ENCODE measurements at places on chromosomes 1 and 21.
A peak's percentile ranks its signal among the peaks of the same experiment; 100 is the strongest.

DNA sequence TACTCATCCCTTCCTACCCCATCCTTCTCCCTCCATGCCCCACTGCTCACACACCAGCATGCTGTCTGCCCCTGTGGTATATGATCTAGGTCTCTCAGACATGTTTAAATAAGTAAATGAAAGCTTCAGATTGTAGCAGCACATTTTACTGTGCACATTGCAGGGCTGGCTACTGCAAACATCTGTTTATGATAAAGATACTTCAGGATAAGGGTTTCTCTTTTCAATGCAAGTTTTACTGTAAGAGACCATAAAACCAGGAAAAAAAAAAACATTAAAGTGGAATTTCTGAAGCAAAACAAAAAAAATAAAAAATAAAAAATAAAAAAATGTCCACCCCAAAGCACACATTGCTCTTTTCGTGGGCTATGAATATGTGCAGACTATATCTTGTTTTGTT, 184.4 kb downstream of the USH2A start:
- DNase-seq, result no peak

GRCh38 chr1:112974646-112975045, 18.6 kb upstream of the SLC16A1 start:
- DNase-seq, result no peak

DNA sequence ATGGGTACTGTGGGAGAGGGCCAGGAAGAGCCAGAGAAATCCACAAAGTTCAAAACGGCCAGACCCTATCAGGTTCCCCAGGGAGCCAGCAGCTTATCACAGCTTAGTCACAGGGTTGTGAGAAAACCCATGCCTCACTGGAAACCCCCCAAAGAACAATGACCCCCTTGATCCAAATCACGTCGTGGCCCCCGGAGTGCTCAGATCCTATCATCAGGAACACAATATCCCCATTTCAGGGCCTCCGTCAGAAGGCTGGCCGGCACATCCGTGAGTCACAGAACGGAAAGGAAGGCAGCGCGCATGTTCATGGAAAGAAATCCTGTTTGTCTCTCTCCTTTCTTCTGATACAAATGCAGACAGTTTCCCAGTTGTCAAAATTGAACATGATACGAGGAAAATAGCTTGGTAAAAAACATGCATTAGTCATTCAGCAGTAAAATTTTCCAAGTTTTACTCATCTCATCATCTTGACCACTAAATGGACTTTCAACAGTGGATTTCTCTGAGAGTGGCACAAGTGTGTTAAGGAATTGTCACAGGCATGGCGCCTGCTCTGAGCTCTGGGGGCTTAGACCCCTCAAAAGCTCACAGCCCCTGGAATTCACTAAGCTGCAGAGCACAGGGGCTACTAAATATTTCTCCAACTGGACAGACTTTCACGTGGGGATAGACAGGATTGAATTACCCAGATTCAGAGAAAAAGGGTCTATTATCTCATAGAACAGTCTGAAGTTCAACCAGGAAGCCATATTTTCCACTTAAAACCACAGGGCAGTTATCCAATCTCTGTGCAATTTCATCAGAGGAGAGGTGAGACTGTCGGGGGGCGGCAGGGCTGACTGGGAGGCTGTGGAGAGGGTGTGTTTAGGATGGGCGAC, 124.8 kb downstream of the RIPK4 start:
- DNase-seq, result peak; percentile 32

DNA sequence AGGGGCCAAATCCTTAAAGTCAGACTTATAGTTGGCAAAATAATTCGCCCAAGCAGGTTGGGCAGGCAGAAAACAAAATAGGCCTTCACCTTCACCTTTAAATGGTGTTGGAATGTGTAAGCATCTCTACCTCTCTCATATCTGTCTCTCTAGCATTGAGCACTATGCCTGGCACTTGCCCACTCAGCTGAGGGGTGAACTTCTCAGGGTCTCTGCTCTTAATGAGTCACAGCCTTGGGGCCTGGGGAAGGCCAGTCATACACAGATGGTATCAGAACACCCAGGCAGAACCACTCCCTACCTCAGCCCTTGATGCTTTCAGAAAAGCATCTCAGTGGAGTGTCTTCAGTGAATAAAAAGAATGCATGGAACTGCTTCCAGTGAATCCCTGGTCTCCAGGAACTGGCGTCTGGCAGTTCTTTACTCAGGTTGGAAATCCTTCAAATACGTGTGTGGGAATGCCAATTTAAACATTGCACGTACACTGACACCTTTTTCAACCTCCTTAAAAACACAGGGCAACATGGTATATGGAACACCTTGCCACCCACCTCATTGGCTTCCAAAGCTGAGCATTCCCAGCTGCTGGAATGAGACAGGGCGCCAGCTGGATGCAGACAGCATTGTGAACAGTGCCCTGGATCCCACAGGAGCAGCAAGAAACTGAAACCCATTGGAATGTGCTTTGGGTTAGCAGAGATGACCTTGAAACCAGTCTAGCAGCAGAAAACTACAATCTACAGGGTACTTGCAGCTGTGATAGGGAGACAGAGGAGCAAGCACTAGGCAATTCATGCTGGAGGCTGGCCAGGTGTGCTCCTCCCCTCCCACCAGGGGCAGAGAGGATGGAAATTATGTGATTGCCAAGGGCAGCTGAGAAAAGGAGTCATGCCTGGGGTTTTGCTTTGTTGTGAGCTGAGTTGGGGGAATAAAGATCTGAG, 30.0 kb downstream of the ZNF697 start:
- DNase-seq, result peak; percentile 14

Measured in eye (tissue), 1 donor.